ENCODE measurements at places on chromosomes 5 and 9.

- no peak for DNase-seq
Measured at GRCh38 chr5:178774866-178775539, 44.5 kb upstream of the ZNF354A start.

DNA sequence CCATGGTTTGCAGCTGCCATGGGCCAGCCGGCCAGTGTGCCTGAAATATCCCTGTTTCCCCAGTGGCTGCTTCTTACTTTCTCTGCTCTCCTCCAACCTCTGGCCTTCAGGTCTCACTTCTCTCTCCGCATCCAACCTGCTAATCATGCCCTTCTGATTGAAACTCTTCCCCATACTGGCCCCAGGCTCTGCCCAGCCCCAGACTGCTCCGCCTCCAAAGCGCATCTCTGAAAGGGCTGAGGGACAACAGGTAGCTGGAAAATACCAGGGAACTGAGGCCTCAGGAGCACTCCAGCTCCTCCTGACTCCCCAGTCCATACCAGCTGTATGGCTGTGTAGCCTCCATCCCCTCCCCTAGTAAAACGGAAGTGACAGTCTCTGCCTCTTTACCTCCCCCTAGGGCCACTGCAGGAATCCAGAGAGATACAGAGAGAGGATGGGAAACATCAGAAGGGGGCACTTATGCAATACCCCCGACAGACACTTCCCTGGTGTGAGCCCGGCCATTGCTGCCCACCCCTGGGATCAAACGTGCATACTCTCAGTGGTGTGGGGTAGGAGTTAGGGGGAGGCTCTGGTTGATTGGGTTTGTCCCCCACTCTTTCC lies 34.2 kb downstream of the PAX5 start:
- DNase-seq = no peak

DNA sequence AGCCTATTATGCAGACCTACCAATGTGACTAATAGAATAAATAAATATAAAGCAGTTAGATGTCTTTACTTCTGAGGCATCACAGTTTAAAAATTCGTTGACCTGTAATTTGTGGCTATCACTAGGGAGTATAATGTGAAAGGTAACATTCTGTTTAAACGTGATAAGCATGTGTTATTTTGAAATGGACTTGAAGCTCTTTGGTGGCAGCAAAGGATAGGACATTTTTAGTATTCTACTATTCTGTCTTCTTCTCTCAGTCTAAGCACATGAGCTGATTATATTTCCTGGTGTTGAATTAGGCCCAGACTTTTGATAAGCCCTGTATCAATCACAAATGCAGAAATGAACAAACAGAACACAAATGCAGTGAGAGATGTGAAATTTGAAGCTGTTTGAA lies 974.0 kb upstream of the CDH10 start:
- DNase-seq = no peak

GRCh38 chr5:120624021-120624563 lies 160.0 kb downstream of the PRR16 start:
- DNase-seq = no peak

- DNase-seq = no peak
Measured at GRCh38 chr9:2709645-2710101, 7.6 kb upstream of the KCNV2 start.

- no peak for DNase-seq
Measured at GRCh38 chr5:96483878-96484277, 50.8 kb upstream of the PCSK1 start.

- no peak for DNase-seq
Measured at GRCh38 chr5:160082614-160083500, 36.4 kb downstream of the PWWP2A start.

- DNase-seq = no peak
Measured at GRCh38 chr9:99398241-99398640, 176.2 kb downstream of the SEC61B start.

DNA sequence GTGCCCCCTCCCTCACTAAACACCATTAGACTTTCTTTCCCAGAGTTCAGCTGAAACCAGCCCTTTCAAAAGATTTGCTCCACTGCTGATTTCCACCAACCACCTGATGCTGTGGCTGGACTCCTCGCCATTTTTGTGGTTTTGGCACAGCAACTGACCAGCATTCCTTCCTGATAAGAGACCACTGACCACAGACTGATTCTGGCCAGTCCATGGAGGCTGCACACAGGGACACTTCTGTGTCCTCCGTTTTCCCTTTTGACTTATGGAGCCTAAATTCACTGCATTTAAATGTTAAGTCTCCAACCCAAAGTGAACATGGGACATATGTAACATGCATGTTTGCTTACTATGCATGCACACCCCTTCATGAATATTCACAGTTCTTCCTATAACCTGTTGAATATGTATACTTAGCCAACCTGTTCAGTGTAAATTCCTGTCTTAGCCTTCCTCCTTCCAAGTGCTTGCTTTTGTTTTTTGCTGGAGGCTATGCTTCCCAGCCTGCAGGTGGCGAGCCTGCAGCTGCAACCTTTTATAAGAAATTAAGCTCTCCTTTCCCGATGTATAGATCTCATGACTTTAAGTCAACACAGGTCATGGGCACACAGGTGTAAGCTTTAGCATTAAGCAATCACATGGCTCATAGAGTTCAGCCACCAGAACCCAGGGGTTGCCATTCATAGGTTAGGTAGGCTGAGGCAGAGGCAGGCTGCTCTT lies 78.7 kb downstream of the ACTL7B start:
- no peak for DNase-seq

GRCh38 chr9:109894921-109895758 lies 115.1 kb downstream of the PALM2AKAP2 start:
- DNase-seq = no peak

- DNase-seq = no peak
Measured at GRCh38 chr5:143245929-143246561, 157.4 kb downstream of the NR3C1 start.

GRCh38 chr5:109506556-109506955 lies 96.8 kb upstream of the PJA2 start:
- DNase-seq = no peak

- DNase-seq = no peak
Measured at GRCh38 chr5:42923710-42924109, 112.0 kb upstream of the SELENOP start.

DNA sequence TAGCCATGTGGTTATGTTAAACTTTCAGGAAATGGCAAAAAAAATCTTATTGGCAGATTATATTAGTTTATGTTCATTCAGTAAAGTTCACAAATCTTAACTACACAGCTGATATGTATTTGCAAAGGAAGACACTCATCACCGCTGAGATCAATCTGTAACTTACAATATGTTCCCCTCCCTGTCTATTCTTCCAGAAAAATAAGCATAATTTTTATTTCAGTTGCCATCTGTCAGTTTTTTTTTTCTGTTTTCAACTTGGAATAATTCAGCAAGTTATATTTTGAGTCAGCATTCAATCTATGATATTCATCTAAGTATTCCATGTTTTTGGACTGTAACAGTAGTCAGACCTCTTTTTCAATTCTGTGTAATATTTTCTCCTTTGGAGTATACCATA lies 1019.9 kb upstream of the PTPRD start:
- DNase-seq = no peak

- no peak for DNase-seq
Measured at GRCh38 chr9:35000535-35001284, 11.2 kb downstream of the DNAJB5 start.

GRCh38 chr9:85228111-85228855 lies 513.5 kb downstream of the AGTPBP1 start:
- DNase-seq = no peak

GRCh38 chr9:136252846-136253245 lies 7.2 kb upstream of the QSOX2 start:
- no peak for DNase-seq

- DNase-seq = no peak
Measured at GRCh38 chr5:163456029-163456589, 3.8 kb downstream of the NUDCD2 start.

DNA sequence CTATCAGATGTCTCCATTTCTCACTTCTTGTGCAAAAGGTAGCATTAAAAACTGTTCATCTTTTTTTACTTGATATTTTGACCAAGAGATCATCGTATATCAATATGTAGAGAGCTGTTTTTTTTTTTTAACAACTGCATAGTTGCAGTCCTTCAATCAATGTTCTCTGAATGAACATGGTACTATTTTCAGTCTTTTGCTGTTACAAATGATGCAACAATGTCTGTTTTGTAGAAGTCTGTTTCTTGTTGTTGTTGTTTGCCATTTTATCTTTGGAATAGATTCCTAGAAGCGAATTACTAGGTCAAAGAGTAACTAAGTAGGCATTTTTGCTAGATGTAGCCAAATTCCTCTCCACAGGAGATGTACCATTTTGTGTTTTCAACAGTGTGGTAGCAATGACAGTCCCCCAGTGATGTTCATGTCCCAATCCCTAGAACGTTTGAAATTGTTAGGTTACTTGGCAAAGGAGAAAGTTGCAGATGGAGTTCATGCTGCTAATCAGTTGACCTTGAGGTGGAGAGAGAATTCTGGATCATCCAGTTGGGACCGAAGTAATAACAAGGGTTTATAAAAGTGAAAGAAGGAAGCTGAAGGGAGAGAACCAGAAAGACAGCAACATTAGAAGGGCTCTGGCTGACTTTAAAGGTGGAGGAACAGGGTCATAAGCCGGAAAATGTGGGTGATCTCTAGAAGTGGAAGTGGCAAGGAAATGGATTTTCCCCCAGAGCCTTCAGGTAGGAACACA lies 6.3 kb downstream of the MTREX start:
- no peak for DNase-seq

DNA sequence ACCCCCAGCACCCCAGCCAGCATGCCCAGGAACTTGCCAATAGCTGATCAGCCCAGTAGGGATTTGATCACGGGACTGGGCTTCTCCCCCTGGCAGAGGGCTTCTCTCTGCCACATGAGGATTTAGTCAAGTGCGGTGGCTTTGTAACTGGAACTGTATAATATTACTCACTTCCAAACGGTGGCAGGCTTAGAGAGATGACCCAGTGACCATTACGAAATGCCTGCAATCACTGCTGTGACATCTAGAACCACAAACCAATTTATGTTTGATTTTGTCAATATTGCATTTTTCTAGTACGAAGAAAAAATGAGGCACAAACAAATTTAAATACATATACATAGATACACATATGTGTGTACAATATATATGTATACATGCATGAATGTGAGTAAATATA lies 192.1 kb downstream of the ERCC6L2 start:
- DNase-seq = no peak

GRCh38 chr5:78758169-78758839 lies 109.7 kb upstream of the LHFPL2 start:
- no peak for DNase-seq
